ENCODE measurements at places on chromosomes 1 and 21.

DNA sequence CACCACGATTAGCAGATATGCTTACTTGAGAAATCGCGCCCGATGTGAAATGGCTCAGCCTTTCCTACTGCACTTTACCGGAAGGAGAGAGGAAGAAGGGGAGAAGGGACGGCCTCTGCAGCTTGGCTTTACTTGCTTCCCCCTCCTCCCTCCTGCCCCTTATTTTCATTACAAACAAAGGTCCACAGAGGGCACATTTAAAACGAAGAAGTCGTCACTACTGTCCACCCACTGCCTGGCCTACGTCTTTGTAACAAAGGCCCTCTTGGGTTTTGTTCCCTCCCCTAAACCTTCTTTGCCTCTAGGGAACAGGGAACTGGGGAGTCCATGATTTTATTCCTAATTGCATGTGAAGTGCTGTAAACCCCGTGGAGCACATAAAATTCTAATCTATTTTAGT is 308.5 kb downstream of the LMX1A start:
- H3K36me3 ChIP-seq: no peaks in the 10 kb centered on the region
- no peaks in the 10 kb centered on the region for H3K27me3 ChIP-seq
- H3K27ac ChIP-seq: no peak overlapping the region
- DNase-seq: no peak
- H3K4me3 ChIP-seq: no peak overlapping the region

GRCh38 chr1:5002676-5003075 is 348.3 kb downstream of the AJAP1 start:
- no peak overlapping the region for H3K4me3 ChIP-seq
- no peaks in the 10 kb centered on the region for H3K36me3 ChIP-seq
- H3K27ac ChIP-seq: no peak overlapping the region
- DNase-seq: no peak

DNA sequence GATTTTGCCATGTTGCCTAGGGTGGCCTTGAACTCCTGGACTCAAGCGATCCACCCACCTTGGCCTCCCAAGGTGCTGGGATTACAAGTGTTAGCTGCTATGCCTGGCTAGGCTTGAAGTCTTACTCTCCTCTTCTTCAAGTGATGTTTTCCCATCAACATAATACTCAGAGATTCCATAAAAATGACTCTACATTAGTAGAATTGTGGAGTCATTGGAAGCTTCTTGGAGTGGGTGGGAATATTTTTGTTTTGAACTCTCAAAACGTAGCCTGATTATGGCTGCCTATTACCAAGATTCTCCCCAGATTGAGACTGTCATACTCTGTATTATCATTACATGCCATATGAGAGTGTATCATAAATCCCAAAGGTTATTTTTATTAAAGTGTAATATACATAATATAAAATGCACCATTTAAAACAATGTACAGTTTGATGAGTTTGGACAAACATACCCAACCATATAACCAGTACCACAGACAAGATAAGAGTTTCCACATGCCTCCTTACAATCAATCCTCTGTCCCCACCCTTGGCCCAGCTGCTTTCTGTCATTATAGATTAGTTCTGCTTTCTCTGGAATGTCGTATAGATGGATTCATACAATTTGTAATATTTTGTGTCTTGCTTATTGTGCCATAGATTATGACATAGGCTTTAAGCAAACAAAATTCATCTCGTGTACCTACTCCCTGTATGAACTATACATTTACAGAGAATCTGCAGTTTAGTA is 8.0 kb upstream of the DNM3 start:
- H3K27me3 ChIP-seq: no peaks in the 10 kb centered on the region
- H3K4me3 ChIP-seq: no peak overlapping the region

- no peaks in the 10 kb centered on the region for H3K36me3 ChIP-seq
- no peak overlapping the region for H3K4me3 ChIP-seq
- H3K27me3 ChIP-seq: peaks cover 10% of the 10 kb centered on the region
- no peak for DNase-seq
- no peak overlapping the region for H3K27ac ChIP-seq
Observed at GRCh38 chr1:35666216-35666615, 24.9 kb upstream of the PSMB2 start.

DNA sequence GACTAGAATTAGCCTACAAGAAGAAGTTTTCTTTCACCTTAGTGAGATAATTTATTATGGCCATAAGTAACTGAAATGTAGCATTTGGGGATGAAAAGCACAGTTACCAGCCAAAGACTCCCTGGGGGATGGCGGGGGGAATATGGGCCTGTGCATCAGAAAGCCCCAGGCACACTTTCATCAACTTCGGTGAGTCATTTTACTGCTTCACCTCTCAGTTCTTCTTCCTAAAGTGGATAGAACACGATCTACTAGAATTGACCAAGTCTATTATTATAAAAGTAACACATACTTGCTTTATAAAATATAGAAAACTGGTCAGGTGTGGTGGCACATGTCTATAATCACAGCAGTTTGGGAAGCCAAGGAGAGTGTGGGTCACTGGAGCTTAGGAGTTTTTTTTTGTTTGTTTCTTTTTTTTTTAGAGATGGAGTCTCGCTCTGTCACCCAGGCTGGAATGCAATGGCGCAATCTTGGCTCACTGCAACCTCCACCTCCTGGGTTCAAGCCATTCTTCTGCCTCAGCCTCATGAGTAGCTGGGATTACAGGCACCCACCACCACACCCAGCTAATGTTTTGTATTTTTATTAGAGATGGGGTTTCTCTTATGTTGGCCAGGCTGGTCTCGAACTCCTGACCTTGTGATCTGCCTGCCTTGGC is 141.8 kb downstream of the ZZZ3 start:
- no peak overlapping the region for H3K4me3 ChIP-seq
- peaks cover 57% of the 10 kb centered on the region for H3K4me1 ChIP-seq
- H3K36me3 ChIP-seq: no peaks in the 10 kb centered on the region

DNA sequence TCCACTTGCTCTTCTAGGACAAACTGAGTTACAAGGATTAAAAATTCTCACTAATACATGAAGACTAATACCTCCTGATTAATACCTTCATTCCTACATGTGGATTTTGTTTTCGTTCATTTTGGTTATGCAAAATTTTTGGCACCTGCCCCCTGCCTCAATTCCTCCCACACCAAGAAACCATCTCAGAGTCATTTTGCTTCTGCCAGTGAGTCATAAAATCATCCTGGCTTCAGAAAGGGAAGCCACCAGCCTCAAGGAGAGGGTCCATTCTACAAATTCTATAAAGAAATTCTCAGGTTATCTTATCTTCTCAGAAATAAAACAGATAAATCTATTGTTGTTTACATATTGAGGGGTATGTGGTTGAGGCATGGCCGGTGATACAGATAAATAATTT is 103.2 kb upstream of the COA6 start:
- no peak overlapping the region for H3K4me3 ChIP-seq
- H3K27ac ChIP-seq: no peak overlapping the region
- H3K27me3 ChIP-seq: no peaks in the 10 kb centered on the region
- no peak for DNase-seq
- H3K36me3 ChIP-seq: no peaks in the 10 kb centered on the region

DNA sequence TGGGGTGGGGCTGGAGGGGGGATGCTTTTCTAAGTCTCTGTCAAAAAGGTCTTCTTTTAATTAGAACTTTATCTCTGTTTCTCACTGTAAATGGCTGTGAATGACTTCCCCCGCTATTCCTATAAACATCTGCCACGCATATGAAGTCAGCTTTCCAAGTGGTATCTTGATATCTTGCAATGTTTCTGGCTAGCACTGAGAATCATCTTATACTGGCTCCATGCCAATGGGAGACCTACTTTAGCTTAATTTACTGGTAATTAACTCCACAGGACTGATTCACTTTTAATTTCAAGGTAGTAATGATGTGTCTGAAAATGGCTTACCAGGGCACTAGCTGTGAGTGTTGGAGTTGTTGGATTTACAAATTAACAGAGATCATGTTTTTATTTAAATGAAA is 4.3 kb downstream of the GPR88 start:
- no peak overlapping the region for H3K27ac ChIP-seq
- no peaks in the 10 kb centered on the region for H3K27me3 ChIP-seq
- H3K4me1 ChIP-seq: no peaks in the 10 kb centered on the region
- H3K4me3 ChIP-seq: no peak overlapping the region
- H3K36me3 ChIP-seq: no peaks in the 10 kb centered on the region
- DNase-seq: no peak

GRCh38 chr21:25416669-25417068 is 190.6 kb downstream of the MRPL39 start:
- H3K27ac ChIP-seq: no peak overlapping the region
- no peaks in the 10 kb centered on the region for H3K36me3 ChIP-seq
- no peak for DNase-seq
- no peaks in the 10 kb centered on the region for H3K27me3 ChIP-seq

GRCh38 chr21:35438643-35439404 is 389.7 kb upstream of the RUNX1 start:
- no peaks in the 10 kb centered on the region for H3K4me1 ChIP-seq
- H3K4me3 ChIP-seq: no peak overlapping the region
- DNase-seq: no peak
- H3K36me3 ChIP-seq: no peaks in the 10 kb centered on the region
- no peaks in the 10 kb centered on the region for H3K27me3 ChIP-seq
- H3K27ac ChIP-seq: no peak overlapping the region

- no peaks in the 10 kb centered on the region for H3K36me3 ChIP-seq
- no peaks in the 10 kb centered on the region for H3K4me1 ChIP-seq
- no peak overlapping the region for H3K4me3 ChIP-seq
- DNase-seq: no peak
Observed at GRCh38 chr1:247467129-247467528, 9.2 kb upstream of the OR2B11 start.

- no peaks in the 10 kb centered on the region for H3K4me1 ChIP-seq
- H3K36me3 ChIP-seq: peaks cover 53% of the 10 kb centered on the region
- DNase-seq: no peak
- no peak overlapping the region for H3K4me3 ChIP-seq
- no peak overlapping the region for H3K27ac ChIP-seq
Observed at GRCh38 chr1:32031578-32032274, 18.1 kb downstream of the KHDRBS1 start.

- H3K27me3 ChIP-seq: no peaks in the 10 kb centered on the region
- no peaks in the 10 kb centered on the region for H3K4me1 ChIP-seq
- no peak for DNase-seq
- no peak overlapping the region for H3K27ac ChIP-seq
Observed at GRCh38 chr1:56525489-56526041, 53.8 kb downstream of the PLPP3 start.

GRCh38 chr1:24385160-24385940 is 28.2 kb downstream of the STPG1 start:
- H3K36me3 ChIP-seq: no peaks in the 10 kb centered on the region
- no peaks in the 10 kb centered on the region for H3K27me3 ChIP-seq
- H3K27ac ChIP-seq: no peak overlapping the region
- H3K4me1 ChIP-seq: no peaks in the 10 kb centered on the region

GRCh38 chr1:199029855-199030254 is 391.0 kb downstream of the PTPRC start:
- H3K4me3 ChIP-seq: no peak overlapping the region
- H3K27me3 ChIP-seq: no peaks in the 10 kb centered on the region
- no peak for DNase-seq
- no peaks in the 10 kb centered on the region for H3K36me3 ChIP-seq

DNA sequence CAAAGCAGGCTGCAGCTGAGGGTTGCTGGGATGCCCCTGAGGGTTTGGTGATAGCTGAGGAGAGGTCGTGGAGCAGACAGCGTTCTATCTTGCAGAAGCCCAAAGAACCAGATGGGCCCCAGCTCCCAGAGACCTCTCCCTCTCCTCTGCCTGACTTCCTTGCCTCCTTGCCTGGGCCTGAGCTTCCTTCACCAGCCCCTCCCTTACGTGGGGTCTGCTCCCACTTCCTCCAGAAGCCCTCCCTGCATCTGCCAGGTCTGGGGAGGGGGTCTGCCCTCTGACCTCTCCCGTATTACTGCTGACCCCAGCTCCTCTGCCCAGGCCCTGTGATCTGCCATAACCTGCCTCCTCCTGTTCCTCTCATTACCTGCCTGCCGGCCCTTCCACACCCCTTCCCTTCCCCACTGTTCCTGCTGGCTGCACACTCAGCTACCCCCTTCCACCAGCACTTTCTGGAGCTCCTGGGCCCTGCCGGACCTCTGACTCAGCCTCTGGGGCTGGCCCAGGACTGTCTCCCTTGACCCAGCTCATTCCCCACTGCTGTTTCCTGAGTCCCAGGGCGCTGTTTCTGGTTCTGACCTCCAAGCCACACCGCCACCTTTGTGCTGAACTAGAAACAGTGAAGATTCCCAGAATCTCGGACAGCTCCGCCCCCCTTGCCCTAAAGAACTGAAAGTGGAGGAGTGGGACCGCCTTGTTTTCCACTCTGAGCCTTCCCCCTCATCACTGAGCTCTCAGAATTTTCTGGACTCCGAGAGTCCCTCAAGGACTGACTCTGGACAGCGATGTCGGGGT is 237.7 kb upstream of the C1orf174 start:
- no peaks in the 10 kb centered on the region for H3K4me1 ChIP-seq
- H3K4me3 ChIP-seq: no peak overlapping the region
- no peak for DNase-seq

- no peak for DNase-seq
- peaks cover 24% of the 10 kb centered on the region for H3K27me3 ChIP-seq
- no peak overlapping the region for H3K4me3 ChIP-seq
- no peaks in the 10 kb centered on the region for H3K36me3 ChIP-seq
- H3K4me1 ChIP-seq: no peaks in the 10 kb centered on the region
- no peak overlapping the region for H3K27ac ChIP-seq
Observed at GRCh38 chr1:177659281-177659680, 310.6 kb downstream of the SEC16B start.
